ENCODE measurements at places on chromosomes 2 and 18.

DNA sequence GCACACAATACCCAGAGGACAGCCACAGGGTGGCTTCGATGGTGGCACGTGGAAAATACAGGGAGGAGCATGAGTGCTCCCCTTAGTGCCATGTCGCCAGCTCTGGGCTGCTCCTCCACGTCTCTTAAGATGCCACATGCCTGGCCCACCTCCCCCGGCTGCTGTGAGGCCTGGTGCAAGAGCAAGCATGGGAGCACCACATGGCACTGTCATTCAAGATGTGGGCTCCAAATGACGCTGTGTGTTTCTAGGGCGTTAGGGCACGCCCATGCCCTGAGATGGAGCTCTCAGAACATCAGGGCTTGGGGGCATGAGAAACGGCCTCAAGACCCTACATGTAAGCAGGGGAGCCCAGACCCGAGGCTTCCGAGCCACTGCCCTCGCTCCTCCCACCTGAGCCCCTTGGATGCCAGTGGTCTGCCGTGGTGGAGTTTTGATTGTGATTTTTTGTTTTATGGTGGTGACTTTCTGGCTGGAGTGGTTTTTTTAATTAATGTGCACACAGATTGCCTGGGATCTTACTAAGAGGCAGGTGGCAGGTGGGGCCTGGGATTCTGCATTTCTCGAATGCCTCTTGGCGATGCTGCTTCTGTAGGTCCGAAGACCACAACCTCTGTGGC is 239.3 kb downstream of the GBX2 start:
- no peak for DNase-seq

DNA sequence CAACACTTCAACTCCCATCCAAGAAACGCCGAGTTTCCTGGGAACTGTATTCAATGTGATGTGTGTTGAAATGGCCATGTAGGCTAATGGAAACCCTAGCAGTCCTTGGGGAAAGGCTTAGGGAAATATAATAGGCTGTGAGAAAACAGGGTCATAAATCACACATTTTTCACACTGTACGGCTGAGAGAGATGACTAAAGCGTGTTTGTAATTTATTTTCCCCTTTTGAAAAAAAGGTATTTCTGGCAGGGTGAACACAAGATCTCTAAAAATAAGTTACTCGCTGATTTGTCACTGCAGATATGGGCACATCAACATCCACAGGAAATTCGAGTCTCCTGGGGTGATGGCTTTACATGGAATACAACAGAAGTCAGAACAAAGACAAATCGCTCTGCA is 109.6 kb upstream of the ST6GAL2 start:
- DNase-seq = no peak

DNA sequence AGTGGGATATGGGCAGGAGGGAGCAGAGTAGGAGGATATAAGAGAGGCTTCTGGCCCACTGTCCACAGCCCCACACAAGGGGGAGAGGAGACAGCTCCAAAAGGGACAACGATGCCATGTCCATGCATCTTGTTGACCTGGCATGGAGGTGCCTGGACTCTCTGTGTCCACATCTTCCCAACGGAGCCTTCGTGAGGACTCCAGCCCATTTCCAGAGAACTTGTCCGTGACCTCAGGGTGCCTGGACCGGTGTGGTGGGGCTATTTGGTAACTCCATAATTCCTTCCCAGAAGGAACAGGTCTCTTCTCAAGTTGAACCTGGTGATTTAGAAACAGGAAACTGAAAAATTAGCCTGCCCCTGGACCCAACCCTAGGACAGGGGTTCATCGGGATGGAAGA is 133.9 kb downstream of the CYP26B1 start:
- no peak for DNase-seq

DNA sequence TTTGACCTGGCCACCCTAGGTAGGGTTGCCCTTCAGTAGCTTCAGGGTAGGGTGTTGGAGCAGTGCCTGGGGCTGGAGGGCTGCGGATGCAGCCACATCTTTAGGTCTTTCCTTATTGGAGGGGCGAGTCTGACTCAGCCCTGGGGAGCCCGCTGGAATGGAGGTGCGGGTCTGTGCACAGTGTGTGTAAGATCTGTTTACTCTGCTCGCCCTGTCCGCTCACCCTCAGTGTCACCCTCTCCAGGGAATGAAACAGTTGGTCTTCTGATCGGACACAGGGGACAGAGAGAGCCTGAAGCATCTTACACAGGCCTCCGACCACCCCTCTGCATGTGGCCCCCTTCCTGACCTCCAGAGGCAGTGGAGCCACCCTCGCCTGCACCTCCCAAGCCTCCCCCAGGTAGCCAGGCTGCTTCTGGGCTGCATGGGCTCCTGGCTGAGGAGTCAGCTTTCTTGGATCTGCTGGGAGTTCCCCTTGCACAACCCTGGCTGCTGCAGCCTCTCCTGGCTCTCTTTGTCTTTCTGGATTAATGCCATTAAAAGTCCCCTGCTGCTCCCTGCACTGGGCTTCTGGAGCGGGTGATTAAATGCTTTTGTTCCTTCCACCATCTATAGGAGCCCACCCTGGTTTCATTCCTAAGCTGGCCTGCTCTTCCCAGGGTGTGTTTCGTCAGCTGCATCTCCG is 82.6 kb downstream of the ASB1 start:
- DNase-seq = no peak

DNA sequence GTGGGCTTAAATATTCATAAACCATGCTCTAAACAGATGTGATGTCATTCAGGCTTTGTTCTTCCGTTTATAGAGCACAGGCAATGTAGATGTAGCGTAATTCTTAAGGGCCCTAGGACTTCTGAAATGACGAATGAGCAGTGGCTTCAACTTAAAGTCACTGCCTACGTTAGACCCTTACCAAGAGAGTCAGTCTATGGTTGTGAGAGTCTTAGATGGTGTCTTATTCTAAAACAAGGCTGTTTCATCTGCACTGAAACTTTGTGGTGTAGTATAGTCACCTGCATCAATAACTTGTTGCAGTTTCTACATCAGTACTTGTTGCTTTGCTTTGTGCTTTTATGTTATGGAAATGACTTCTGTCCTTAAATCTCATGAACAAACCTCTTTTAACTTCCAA is 56.0 kb downstream of the PIK3C3 start:
- no peak for DNase-seq

DNA sequence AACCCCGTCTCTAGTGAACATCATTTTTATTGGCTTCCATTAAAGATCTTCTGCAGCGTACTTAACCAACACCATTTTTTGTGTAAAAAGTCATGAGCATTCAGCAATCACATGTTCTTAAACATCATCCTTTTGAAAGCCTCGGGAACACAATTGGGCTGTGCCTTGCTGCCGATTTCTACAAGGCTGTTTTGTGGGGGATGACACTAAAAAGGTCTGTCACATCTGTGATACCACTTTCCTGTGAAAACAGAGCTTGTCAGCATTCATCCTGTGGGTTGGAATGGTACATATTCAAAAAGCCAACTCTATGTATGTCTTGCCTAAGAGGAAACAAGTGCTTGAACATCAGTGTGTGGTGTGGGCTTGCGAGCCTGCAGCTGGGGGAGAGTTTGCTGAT is 49.1 kb upstream of the MAPRE3 start:
- DNase-seq = no peak

- no peak for DNase-seq
These were observed 19.2 kb downstream of the FANCL start for GRCh38 chr2:58221909-58222308.

GRCh38 chr2:218956039-218956438 is 3.4 kb upstream of the CDK5R2 start:
- no peak for DNase-seq

- no peak for DNase-seq
These were observed 313.2 kb upstream of the ZEB2 start for GRCh38 chr2:144833075-144833637.

GRCh38 chr2:201559067-201559710 is 84.1 kb downstream of the TMEM237 start:
- no peak for DNase-seq

- DNase-seq = no peak
These were observed 207.3 kb upstream of the RAB6C start for GRCh38 chr2:129772190-129772579.

- DNase-seq = no peak
These were observed 71.9 kb downstream of the BIN1 start for GRCh38 chr2:127034883-127035611.

GRCh38 chr2:176612036-176612435 is 342.8 kb downstream of the MTX2 start:
- no peak for DNase-seq

DNA sequence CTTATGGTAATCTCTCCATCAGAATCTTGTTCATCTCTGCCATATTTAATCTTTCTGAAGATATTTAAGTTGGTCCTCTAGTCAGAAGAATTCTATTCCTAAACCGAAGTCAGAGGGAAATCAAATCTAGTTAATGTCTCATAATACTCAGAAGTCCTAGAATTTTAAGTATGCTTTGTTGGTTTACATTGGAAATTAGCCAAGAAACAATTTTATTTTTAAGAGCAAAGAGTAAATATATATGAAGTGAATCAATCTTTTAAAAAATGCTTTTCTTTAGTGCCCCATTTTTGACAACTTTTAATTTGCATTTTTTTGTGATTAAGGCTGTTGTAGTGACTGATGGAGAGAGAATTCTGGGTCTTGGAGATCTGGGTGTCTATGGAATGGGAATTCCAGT is 38.1 kb downstream of the ME2 start:
- DNase-seq = no peak

DNA sequence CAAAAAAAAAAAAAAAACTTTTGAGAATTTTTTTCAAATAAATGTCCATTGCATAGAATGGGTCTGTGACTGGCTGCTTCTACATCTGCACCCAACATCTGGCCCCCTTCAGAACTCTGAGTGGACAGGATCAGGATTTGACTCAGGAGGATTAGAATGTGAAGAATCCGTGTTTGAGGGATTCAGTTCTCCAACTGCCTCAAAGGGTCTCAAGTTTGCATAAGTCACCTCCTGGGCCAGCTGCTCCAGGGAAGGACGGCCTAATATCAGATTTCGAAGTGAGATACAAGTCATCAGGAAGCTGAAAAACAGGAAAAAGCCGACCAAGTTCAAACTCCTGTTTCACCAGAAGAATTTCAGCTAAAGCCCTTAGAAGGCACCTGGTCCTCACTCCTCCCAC is 10.9 kb downstream of the MAT2A start:
- no peak for DNase-seq

- no peak for DNase-seq
These were observed 74.8 kb upstream of the FAM98A start for GRCh38 chr2:33673937-33674336.

DNA sequence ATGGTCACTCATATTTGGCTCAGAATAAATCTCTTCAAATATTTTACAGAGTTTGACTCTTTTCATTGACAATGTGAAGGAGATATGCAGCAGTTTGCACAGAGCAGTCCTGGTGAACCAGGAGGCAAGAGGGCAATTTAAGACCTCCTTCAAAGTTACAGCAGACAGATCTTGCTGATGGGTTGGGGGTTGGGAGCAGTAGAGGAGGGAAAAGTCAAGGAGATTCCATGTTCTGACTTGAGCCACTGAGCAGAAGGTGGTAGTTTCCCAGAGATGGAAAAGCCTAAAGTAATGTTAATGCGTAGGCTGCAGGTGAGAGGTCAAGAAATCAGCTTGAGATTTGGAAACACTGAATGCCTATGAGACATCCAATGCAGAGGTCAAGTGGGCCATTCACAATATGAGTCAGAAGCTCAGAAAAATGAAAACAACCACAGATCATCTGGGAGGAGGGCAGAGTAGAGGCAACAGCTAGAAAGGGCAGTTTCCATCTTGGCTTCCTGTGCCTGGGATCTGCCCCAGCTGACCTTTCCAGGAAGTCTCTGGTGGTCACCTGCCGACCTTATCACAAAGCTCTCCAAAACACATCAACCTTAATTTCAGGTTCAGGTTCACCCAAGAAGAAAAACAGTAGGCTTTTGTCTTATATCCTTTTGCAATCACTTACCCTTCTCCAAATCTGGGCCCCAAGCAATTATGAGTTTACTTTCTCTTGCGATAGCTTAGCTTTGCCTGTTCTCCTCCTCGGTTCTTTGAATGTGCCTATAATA is 197.5 kb upstream of the ARL4C start:
- no peak for DNase-seq

GRCh38 chr2:100397118-100397860 is 20.2 kb downstream of the CHST10 start:
- no peak for DNase-seq

DNA sequence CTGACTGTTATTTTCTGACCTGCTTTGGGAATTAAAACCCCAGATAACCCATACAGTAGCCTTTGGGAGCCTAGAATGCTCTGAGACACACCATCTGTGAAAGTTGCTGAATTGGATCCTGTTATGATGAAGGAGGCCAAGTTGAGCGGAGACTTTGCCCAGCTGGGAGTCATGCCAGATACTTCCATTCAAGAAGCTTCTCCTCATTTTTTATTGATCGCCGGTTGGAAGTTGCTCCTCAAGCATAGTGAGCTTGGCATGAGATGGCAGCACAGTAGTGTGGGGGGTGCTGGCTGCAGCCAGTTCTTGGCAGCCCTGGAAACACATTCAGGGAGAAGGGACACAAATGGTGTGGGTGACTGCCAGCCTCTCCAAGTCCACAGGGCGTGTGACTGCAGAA is 270.7 kb upstream of the NRP2 start:
- no peak for DNase-seq

GRCh38 chr2:236168110-236169080 is at the start of gene GBX2:
Gene GBX2 (minus strand): TSS chr2:236168386. CDS start chr2:236167971, 415 bp downstream.
- no peak for DNase-seq

- DNase-seq = no peak
These were observed 7.2 kb upstream of the DAW1 start for GRCh38 chr2:227864161-227864756.

GRCh38 chr18:56207989-56208388 is 430.4 kb downstream of the TXNL1 start:
- DNase-seq = no peak

DNA sequence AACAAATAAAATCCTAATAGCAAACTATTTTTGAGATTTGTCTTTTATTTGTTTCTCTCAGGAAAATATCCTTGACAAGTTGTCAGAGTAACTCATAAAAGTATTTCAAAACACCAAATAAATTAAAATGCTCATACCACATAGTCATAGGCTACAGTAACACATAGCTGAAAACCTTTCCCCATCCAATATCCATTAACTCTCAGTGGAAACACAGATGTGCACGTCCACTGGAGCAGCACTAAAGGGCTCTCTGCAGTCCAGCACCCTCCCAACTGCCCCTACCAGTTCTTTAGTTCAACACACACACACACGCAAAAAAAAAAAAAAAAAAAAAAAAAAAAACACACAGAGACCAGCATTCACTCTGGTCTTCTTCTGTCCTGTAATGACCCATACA is 879 bp upstream of the XDH start:
- DNase-seq = no peak

GRCh38 chr2:100193291-100193710 is 50.9 kb upstream of the AFF3 start:
- DNase-seq = no peak

- DNase-seq = no peak
These were observed 76.1 kb upstream of the ETAA1 start for GRCh38 chr2:67320861-67321587.

All from KG1 (cell line).